ENCODE measurements at places on chromosomes 4 and X.

DNA sequence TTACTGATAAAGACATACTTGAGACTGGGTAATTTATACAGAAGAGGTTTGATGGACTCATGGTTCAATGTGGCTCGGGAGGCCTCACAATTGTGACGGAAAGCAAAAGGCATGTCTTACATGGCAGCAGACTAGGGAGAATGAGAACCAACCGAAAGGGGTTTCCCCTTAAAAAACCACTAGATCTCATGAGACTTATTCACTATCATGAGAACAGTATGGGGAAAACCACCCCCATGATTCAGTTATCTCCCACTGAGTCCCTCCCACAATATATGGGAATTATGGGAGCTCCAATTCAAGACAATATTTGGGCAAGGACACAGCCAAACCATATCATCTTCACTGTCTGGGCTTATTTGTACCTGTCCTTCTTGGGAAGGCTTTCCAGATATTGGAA is 22.8 kb upstream of the MUC7 start:
- DNase-seq, result no peak

DNA sequence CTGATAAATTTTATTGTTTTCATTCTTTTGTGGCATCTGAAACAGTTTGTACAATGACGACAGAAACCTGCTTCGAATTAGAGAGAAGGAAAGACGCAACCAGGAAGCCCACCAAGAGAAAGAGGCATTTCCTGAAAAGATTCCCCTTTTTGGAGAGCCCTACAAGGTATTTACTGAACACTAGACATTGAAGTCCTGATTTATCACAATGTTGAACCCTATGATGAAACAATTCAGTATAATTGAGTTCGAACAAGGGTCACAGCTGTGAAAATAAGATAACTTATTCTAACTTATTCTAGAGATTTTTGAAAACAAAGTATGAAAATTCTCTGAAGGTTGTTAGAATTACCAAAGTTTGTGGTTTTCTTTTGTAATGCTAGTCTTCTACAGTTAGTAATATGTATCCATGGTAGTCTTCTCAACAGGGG is 111.3 kb downstream of the AFF1 start:
- no peak for DNase-seq

GRCh38 chr4:105679186-105679585 is 29.3 kb downstream of the INTS12 start:
- no peak for DNase-seq

DNA sequence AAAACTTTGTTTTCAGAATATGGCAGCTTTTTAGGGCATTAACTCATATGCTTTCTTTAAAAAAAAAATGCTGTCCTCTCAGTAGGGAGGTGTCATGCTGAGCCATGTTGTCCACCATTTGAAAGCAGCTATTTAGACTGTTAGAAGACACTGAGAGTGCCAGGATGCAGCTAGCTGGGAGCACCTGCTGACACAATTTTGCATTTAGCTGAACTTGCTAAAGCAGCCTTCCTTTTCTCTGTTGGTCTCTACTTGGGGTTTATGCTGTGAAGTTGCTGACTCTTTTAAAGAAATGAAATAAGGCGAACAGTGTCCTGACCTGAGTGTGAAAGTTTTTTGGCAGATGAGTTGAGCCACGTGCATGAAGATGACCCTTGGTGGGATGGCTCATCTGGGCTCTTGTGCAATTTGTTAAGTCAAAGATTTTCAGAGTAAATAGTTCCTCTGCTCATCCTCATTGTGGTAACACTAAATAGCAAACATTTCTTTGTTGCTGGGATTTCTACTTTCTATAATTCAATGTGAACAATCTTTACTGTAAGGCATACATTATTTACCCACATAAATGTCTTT is 64.5 kb downstream of the CDS1 start:
- no peak for DNase-seq

DNA sequence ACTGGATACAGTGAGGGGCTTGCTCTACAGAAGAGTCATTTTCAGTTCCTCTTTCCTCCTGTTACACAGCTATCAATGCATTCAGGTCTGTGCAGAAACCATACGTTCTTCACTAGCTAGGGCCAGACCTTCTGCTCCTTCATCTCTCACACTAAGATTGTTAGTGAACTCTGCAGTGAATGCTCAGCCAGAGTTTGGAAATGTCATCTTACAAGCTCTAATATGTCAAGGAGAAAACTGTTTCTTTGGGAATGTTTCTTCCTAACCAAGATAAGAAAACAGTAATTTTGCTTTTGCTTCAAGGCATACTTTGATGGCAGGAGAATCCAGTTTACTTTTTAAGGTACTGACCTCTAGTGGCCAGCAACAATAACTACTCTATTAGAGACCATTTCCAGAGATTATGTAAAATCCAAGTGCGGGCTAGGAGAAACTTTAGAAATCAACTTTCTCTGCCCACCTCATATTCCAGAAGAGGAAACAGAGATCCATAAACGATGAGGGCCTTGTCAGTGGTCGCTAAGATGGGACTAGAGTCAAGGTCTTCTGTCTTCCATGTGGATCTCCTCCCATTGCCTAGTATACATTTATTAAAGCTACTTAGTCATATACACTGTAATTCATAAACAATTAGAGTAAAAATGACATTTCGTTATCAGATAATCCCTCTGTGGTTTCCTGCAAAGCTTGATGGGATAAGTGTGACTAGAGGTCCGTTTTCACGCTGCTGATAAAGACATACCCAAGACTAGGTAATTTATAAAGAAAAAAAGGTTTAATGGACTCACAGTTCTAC is 12.1 kb upstream of the CC2D2A start:
- peak; percentile 39 for DNase-seq

- DNase-seq, result no peak
Measured at GRCh38 chrX:114344756-114345349, 239.0 kb upstream of the HTR2C start.

DNA sequence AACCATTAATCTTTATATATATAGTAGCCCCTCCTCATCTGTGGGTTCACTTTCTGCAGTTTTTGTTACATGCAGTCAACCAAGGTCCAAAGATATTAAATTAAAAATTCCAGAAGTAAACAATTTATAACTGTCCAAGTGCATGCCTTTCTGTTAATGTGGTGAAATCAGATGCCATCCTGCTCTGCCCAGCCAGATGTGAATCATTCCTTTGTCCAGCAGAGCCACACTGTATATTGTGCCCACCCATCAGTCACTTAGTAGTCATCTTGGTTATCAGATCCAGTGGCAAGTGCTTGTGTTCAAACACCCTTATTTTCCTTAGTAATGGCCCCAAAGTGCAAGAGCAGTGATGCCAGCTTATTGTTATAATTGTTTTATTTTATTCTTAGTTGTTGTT is 17.2 kb upstream of the PRDM5 start:
- no peak for DNase-seq

GRCh38 chr4:153488006-153488891 is 22.1 kb downstream of the TMEM131L start:
- peak; percentile 84 for DNase-seq

DNA sequence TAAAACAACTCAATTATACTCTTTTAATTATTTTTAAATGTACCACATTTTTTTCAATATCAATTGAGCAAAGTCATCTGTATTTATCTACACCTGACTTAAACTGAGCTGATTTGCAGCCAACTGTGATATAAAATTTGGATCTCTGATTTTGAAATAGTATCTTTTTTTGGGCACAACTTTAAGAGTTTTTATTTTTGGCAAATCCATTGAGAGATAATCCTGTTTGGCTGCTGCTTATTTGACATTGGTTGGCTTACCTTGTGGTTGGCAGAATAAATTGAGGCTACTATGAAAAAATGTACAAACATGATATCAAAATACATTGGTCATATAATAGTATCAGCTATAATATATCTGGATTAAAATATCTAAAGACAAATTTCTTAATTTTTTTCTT is 656.0 kb upstream of the NDST4 start:
- DNase-seq, result no peak

GRCh38 chr4:24840362-24840761 is 45.0 kb downstream of the SOD3 start:
- no peak for DNase-seq

GRCh38 chr4:4712800-4713528 is 146.5 kb upstream of the MSX1 start:
- no peak for DNase-seq

DNA sequence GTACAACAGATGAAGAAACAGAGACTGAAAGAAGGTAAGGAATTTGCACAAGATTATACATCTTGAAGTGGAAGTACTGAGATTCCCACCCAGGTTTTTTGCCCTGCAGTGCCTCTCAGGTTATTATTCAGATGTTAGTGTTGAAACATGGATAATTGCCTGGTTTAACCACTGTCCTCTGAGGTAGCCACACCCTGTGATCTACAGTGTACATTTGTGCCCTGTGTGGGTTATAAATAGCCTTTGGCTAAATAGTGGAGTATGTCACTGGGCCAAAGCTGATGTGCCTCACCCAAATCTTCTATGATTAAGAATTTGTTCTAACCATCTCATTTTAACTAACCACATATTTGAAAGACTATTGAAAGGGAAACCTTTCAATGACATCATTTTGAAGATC is 5.4 kb upstream of the ASB5 start:
- DNase-seq, result no peak

DNA sequence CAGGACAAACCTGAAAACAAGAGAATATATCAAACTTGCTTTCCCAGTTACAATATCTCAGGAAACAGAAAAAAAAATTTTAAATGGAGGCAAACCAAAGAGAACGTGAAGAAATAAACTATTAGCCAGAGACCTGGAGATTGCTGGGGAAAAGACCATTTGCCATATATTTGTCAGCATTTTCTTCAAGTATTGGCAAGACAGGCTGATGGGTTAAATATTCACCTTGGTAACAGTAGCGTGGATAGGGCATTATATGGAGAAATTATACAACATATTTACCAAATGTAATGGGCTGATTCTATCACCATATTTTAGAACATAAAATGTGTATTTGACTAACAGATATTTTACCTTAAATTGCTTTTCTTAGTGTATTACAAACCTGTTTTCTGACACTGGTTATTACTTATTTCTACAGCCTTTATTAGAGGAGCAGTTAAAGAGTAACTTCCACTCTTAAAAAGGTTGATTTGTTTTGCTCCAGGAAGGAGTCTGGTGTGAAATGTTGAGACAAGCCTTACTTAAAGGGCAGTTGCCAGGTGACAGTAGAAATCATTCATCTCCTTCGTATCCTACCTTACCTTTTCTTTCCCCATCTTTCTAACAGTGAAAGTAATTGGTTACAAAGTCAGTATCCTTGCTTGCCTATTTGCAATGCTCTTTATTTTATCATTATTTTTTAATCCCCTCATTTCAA is 575.5 kb downstream of the GBA3 start:
- no peak for DNase-seq

- DNase-seq, result no peak
Measured at GRCh38 chr4:24236532-24236931, 346.7 kb upstream of the PPARGC1A start.

DNA sequence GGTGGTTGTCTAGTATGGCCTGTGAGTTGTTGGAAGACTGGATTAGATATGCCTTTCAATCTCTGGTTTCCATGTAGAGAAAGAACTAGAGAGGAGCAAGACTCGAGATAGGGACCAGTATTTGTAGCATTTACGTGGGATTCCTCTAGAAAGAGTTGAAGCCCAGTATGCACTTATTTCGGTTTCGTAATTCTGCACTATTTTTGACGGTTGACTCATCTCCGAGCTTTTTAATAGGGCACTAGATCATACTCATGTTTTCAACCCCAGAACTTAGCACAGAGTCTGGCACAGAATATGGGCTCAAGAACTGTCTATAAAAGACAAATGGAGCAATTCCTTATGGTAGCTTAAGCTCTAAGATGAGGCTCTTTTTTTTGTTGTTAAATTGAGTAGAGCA is 15.7 kb downstream of the HELT start:
- DNase-seq, result no peak

- no peak for DNase-seq
Measured at GRCh38 chr4:152663203-152664066, 16.4 kb downstream of the TMEM154 start.

DNA sequence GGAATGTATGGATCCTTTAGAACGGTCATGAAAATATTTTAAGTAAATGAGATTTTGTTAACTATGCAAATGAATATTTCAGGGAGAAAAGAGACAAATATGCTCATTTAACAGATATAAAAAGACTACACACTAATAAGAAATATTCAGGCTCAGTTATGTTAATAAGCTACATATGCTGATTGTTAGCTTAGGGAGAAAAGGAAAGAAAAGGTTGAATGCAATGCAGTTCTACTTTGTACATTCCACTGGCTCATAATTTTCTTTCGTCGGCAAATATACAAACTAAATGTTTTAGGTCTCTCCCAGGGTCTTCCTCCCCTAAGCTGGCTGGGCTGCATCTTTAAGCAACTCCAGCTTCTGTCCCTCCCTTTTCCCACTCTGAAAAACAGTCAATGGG is 2.7 kb upstream of the RTL3 start:
- DNase-seq, result no peak

- DNase-seq, result no peak
Measured at GRCh38 chr4:151173871-151174270, 74.4 kb downstream of the RPS3A start.

DNA sequence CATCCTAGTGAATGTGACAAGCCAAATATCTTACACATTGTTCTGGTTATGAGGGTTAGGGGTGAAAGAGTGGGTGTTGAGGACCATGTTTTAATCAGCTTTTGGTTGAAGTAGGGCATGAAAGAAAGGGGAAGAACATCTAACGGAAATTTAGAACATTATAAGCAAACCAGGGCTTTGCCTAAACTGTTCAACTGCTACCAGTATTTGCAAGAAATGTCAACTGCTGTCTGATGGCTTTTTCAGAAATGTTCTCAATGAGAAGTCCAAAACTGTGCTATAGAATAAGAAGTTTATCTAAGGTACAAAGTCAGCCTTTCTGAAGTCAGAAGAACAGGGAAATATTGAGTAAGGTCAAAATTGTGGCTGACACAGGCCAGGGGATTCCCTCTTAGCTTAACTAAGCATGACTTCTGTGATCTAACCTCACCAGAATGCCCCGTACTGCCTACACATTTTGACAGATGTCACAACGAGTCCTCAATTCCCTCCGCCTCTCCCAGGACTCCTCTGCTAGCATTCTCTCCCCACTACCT is 67.1 kb downstream of the DTHD1 start:
- peak; percentile 21 for DNase-seq

GRCh38 chr4:183517194-183517593 is 12.3 kb downstream of the ING2 start:
- no peak for DNase-seq

- DNase-seq, result no peak
Measured at GRCh38 chr4:42344309-42344708, 53.0 kb upstream of the SHISA3 start.

- peak; percentile 57 for DNase-seq
Measured at GRCh38 chr4:173257732-173258717, 76.1 kb downstream of the HMGB2 start.
